ENCODE measurements at places on chromosomes 2 and 18. TPM values are rescaled to one million over a fixed set of nuclear protein-coding genes. Genes with fewer than 3 reads are reported as not detected.

The POTEI gene
- total RNA-seq, result not detected

The AP1S3 gene
- total RNA-seq, result 27.4 TPM

The ONECUT2 gene
- not detected for total RNA-seq

The DSEL gene
- total RNA-seq, result 2.2 TPM

The ADAM17 gene
- total RNA-seq, result 36.2 TPM

The CPO gene
- not detected for total RNA-seq

The MAPK4 gene
- total RNA-seq, result 1.0 TPM

The PKDCC gene
- total RNA-seq, result 0.53 TPM

DNA sequence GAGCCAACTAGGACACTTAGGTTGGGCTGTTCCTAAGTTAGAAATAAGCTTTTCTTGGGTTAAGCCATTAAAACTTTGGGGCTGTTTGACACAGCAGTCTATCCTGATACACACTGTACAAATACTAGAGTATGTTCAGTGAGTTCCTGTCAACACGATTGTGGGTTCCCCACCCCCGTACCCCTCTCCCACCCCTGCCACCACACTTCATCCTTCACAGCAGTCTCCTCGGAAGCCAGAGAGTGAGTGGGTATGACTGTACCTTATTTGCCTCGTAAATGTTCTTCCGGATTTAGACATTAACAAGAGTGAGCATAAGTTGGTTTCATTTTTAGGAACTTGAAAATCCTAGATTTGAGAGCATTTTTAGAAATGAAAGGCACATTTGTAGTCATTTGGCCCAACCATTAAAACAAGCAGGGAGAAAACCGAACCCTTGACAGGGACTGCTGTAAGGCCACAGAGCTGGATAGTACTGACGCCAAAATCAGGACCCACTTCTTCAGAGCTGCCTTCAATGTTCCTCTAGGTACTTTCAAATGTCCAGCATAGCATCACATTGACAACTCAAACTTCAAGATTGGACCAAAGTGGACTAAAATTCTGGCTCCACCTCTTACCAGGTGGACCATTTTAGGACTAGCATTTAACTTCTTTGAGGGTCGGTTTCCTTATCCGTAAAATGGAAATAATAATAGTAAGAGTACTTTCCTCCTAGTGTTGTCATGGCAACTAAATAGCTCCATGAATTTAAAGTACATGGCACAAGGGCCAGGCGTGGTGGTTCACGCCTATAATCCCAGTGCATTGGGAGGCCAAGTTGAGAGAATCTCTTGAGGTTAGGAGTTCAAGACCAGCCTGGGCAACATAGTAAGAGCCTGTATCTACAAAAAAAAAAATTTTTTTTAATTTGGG lies 166.3 kb upstream of the SERTAD2 start:
- no peak overlapping the region for H3K4me3 ChIP-seq
- H3K27ac ChIP-seq, result peak overlapping the region; percentile 32
- DNase-seq, result no peak

GRCh38 chr2:240463274-240463865 lies 27.9 kb downstream of the GPC1 start:
- H3K4me3 ChIP-seq, result no peak overlapping the region
- H3K36me3 ChIP-seq, result peaks cover 91% of the 10 kb centered on the region
- H3K4me1 ChIP-seq, result no peaks in the 10 kb centered on the region
- H3K27me3 ChIP-seq, result no peaks in the 10 kb centered on the region

- no peak for DNase-seq
- no peaks in the 10 kb centered on the region for H3K36me3 ChIP-seq
- H3K4me1 ChIP-seq, result peaks cover 6% of the 10 kb centered on the region
- H3K4me3 ChIP-seq, result no peak overlapping the region
- no peaks in the 10 kb centered on the region for H3K27me3 ChIP-seq
Measured at GRCh38 chr2:216016581-216016980, 3.2 kb upstream of the MREG start.

GRCh38 chr2:2560374-2561015 lies 229.4 kb upstream of the MYT1L start:
- H3K4me1 ChIP-seq, result no peaks in the 10 kb centered on the region
- H3K4me3 ChIP-seq, result no peak overlapping the region
- H3K27ac ChIP-seq, result no peak overlapping the region

DNA sequence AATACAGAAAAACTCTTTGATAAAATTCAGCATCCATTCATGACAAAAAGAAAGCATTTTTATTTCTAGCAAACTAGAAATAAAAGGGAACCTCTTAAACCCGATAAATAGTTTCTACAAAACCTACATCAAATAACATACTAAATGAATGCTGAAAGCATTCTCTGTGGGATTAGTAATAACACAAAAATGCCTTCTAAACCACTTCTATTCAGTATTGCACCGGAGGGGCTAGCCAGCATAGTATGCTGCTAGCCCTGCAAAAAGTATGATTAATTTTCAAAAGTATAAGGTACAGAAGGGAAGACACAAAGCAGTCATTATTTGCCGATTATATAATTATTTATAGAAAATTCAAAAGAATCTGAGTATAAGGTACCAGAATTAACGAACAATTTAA lies 145.2 kb downstream of the DTNB start:
- no peak overlapping the region for H3K27ac ChIP-seq
- H3K4me1 ChIP-seq, result peaks cover 10% of the 10 kb centered on the region
- no peaks in the 10 kb centered on the region for H3K36me3 ChIP-seq

DNA sequence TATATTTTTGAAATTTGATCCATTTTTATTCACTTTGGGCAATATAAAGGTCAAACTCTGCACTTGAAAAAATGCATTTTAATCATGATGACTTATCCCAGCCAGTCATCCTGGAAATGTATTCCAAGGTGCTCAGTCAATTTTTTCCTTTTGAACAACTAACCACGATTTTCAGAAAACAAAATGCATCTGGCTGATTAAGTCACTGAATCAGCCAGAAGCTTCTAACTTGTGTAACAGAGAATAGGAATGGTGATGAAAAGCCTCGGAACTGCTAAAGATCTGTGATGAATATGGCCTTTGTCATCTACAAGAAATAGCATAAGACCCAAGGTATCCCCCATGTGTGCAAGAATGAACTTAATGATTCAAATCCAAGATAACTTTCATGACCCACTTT lies 572.7 kb downstream of the EPHA4 start:
- H3K4me3 ChIP-seq, result no peak overlapping the region
- DNase-seq, result no peak
- no peaks in the 10 kb centered on the region for H3K4me1 ChIP-seq
- no peaks in the 10 kb centered on the region for H3K27me3 ChIP-seq
- no peak overlapping the region for H3K27ac ChIP-seq

GRCh38 chr18:23062011-23062410 lies 73.3 kb upstream of the CABLES1 start:
- H3K4me3 ChIP-seq, result no peak overlapping the region
- H3K27ac ChIP-seq, result no peak overlapping the region
- H3K4me1 ChIP-seq, result no peaks in the 10 kb centered on the region
- no peaks in the 10 kb centered on the region for H3K36me3 ChIP-seq
- no peak for DNase-seq

DNA sequence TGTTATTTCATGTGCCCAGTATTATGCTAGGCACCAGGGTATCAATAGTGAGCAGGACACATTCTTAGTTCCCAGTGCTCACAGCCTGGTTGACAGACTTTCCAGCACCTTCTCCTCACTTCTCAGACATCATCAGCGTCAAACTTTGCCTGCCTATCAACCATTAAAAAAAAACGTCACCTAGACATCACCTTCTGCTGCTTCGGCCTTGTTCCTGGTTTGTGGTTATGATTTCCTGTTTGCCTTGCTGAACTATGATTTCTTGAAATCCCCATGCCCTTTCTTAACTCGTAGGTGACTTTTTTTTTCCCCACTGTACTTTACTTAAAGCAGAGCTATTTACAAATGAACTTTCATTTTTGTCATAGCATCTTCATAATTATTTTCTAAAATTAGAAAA lies 60.4 kb upstream of the NABP1 start:
- no peaks in the 10 kb centered on the region for H3K27me3 ChIP-seq
- no peak for DNase-seq
- no peaks in the 10 kb centered on the region for H3K36me3 ChIP-seq
- no peak overlapping the region for H3K4me3 ChIP-seq
- H3K4me1 ChIP-seq, result no peaks in the 10 kb centered on the region
- peak overlapping the region; percentile 10 for H3K27ac ChIP-seq

DNA sequence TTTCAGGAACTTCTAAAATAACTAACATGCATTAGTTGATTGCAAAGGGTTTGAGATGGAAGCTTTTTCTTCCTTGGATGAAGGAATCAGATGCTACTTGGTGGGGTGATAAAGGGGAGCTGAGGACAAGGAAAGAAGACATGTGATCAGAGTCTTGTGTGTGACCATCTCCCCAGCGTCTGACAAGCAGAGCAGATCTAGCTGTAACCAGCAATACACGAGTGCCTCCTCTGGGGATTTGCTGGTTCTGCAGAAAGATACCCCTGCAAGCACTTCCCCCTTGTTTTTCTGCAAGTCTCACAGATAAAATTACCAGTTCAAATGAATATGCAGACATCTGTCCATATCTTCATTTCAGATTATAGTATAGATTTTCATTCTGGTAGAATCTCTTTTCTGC lies 2.7 kb downstream of the CDH7 start:
- DNase-seq, result no peak
- H3K36me3 ChIP-seq, result no peaks in the 10 kb centered on the region
- H3K27me3 ChIP-seq, result no peaks in the 10 kb centered on the region
- no peak overlapping the region for H3K27ac ChIP-seq

DNA sequence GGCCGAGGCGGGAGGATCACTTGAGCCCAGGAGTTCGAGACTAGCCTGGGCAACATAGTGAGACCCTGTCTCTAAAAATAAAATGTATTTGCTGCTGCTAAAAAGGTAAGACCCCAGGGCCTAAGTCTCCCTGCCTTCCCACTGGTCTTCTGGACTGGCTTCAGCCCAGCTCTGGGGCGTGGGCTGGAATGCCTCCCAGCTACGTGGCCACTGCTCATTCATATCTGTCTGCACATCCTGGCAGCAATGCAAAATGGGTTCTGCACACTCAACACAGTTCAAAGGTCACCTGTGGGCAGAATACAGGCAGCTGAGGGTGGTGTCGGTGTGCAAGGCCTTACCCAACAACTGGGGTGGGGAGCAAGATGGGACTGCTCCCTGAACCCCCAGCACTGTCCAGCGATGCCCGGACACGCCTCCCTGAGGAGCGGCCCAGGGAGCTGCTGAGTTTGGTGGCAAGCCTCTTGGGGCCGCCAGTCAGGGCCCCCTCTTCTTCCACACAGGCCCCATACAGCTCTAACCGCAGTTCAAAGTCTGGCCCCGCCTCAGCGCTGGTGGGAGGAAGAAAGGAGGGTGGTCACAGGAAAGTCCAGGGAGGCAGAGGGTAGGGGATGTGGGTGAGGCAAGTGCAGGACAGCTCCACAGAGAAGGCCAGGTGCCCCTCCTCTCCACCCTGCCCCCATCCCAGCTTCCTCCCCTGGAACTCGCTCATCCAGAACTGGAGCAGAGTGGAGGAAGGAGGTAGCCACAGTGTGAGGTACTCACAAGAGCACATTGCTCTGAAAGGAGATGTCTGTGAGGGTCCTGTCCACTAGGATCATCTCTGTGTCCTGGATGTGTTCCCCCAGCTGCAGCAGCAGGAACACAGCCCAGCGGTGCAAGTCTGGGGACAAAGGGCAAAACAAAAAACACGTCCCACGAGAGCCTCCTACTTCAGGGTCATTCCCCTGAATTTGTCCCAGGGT lies 8.2 kb downstream of the WDR54 start:
- H3K36me3 ChIP-seq, result peaks cover 8% of the 10 kb centered on the region
- H3K27ac ChIP-seq, result no peak overlapping the region
- no peak overlapping the region for H3K4me3 ChIP-seq
- no peaks in the 10 kb centered on the region for H3K27me3 ChIP-seq
- H3K4me1 ChIP-seq, result no peaks in the 10 kb centered on the region
- no peak for DNase-seq

DNA sequence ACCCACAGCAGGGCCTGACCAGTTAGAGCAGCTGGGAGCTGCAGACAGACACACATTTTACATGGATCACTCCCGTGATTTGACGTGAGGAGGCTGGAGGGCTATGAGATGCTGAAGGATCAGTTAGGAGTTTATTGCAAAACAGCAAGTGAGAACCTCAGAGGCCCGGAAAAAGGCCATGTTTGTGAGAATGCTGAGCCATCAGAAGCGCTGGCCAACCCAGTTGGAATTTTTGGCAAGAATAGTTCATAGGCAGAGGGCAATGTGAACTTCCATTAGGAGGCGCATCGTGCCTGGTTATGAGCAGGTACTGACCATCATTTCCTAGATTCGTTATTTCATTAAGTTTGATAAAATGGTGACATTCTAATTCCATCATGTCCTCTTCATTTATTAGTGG lies 23.3 kb upstream of the LMAN1 start:
- H3K4me1 ChIP-seq, result no peaks in the 10 kb centered on the region
- no peak overlapping the region for H3K27ac ChIP-seq
- peaks cover 3% of the 10 kb centered on the region for H3K27me3 ChIP-seq
- no peaks in the 10 kb centered on the region for H3K36me3 ChIP-seq
- DNase-seq, result no peak

DNA sequence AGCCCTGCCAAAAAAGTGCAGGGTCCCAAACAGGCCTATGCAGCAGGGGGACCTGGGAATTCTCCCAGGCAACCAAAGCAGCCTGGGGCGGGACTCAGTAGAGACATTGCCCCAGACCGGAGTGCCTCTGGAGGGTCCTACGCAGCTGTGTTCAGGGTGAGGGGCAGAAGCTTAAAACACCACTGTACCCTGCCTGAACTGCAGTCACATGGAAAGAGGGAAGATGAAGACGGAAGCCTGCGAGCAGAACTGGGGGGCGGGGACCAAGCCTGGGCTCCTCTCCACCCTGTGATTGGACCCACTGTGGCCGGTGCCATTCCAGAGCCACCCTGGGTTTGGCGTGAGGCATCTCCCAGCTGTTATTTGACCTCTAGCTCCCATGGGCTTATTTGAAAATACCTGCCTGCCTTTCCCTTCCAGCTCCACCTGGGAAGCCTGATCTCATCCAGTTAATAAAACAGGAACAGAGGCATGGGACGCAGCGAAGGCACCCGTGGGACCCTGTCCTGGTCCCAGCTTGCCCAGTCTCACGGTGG lies 183.1 kb downstream of the SMAD2 start:
- H3K27me3 ChIP-seq, result no peaks in the 10 kb centered on the region
- no peak for DNase-seq
- H3K27ac ChIP-seq, result no peak overlapping the region
- H3K4me3 ChIP-seq, result no peak overlapping the region
- no peaks in the 10 kb centered on the region for H3K36me3 ChIP-seq

- H3K36me3 ChIP-seq, result no peaks in the 10 kb centered on the region
- peaks cover 6% of the 10 kb centered on the region for H3K4me1 ChIP-seq
- DNase-seq, result no peak
- H3K4me3 ChIP-seq, result no peak overlapping the region
- no peaks in the 10 kb centered on the region for H3K27me3 ChIP-seq
Measured at GRCh38 chr2:196205881-196206435, 34.6 kb upstream of the STK17B start.

DNA sequence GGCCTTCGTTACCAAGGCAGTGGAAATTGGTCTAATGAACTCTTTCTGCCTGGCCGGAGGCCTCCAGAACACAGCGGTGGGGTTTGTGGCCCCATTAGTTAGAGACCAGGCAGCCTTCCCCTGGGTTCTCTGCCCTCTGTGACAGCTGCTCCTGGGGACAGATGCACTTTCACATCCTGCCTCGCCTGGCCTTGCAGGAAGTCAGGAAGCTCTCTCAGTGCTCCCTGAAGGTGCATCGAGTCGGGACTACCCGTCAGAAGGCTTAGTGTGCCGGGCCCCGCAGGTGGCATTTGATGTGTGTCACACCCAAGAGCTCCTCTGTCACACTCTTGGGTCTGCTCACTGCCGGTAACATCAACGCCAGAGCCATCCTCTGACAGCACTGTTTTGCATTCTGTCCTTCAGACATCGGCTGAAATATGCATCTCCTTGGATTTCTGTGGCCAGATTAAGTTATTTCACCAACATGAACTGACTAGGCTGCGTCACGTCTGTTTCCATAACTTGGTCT lies 158.3 kb downstream of the LDLRAD4 start:
- H3K4me1 ChIP-seq, result peaks cover 6% of the 10 kb centered on the region
- no peaks in the 10 kb centered on the region for H3K36me3 ChIP-seq
- H3K27me3 ChIP-seq, result no peaks in the 10 kb centered on the region
- H3K27ac ChIP-seq, result no peak overlapping the region
